IPS-NIHi11 (cell line): ENCODE measurements at places on chromosomes 4 and X.

GRCh38 chr4:24174602-24175001 is 284.8 kb upstream of the PPARGC1A start:
- no peak for DNase-seq

DNA sequence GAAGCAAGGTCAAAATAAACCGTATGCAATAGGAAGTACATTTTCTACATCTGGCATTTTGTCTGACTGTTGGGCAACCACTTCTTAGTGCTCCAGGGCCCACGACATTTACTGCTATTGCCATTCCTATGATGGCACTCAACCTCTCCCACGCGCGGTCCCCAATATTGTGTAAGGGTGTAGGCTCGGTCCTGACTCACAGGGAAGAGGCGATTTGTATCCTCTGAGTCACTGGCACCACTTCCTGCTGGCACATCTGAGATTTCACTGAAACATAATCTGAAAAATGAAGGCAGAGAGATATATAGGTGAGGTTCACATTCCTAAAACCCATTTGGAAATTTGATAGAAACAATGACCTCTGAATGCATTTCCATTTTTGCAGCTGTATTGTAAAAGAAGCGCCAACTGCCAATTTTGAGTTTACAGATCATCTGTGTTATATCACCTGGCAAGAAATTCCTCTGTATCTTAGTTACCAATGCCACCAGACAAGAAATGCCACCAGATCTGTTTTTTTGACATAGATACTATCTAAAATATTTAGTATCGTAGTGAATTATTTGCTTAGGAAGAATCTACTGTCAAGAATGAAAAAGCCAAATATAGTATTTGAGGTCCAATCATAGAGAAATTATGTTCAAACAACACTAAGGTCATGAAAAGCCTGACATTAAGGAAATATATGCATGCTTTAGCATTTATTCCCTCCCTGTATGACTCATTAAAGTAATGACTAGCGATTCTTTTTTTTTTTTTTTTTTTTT is 9.8 kb downstream of the EREG start:
- no peak for DNase-seq

DNA sequence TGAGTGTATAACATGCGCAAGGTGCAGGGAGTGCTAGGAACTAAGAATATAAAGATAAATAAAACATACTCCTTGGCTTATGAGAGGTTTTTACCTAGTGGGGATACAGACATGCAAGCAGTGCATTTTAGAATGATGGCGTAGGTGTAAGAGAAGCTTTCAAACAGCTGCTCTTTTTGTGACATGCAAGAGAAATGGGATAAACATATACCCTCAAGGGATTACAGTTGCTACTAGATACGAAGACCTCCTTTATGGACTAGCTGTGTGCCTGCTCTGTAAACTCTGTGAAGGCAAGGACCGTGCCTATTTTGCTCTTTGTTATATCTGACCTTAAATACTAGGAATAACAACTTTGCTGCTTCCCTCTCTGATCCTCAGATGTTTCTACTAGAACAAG is 39.0 kb upstream of the SLITRK4 start:
- DNase-seq = no peak

DNA sequence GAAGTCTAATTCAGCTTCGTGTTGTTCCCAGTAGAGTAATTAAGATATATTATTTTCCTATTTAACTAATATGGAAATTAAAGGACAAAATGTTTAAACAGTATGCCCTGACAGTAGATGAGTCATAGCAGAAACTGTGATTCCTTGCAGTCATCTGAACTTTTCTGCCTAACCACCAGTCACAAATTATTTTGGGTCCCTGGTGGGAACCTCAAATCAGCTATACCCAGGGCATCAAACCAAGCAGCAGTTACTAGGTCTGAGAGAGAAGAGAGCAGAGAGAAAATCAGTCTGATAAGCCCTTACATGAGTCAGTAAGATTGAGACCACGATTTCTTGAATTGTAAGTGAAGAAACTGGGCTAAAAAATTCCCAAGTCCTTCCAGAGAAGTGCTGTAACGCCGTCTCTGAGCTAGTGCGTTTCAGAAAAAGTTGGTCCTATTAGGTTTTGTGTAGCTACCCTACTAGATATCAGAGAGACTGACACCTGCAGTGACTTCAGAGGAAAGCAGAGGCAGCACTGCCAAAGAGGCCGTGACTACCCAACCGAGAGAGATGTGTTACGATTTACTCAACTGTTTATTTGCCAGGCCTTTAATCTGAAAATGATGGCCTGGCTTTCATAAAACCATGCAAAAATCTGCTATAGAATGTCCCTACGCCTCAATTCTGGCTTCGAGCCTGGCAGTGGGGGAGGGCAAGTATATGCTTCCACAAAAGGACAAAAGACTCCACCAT is 21.7 kb upstream of the GPM6A start:
- no peak for DNase-seq

DNA sequence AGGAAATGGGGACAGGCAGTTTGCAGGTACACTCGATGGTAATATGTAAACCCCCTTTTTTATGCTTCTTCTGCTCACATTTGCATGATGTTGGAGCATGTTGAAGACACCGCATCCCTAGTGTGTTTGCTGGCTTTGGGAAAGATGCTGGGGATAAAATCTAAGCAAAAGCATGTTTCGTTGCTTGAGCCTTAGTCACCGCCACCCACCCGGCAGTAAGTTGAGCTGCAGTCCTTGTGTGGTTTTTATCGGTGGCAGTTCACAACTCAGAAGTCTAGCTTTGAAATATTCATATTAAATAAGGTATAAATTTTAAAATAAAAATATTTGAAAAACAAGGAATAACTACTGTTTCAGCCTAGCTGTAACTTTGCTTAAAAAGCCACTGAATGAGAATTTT is 21.7 kb upstream of the MND1 start:
- no peak for DNase-seq

DNA sequence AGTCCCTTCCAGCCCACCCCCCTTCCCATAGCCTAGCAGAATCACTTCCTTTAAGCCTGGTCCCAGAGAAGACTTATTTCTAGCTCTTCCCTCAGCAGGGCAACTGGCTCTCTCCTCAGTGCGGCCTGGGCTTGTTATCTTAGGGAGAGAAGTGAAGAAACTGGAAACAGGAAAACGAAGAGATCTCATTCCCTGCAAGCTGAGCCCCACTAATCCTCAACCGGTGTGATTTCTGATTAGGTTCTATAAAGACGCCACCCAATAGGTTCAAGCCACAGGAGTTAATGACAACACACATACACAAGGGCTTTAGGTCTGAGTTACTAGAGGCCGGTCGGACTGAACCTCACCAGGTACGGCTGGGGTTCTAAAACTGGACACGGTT is 3.2 kb downstream of the GSX2 start:
- no peak for DNase-seq

DNA sequence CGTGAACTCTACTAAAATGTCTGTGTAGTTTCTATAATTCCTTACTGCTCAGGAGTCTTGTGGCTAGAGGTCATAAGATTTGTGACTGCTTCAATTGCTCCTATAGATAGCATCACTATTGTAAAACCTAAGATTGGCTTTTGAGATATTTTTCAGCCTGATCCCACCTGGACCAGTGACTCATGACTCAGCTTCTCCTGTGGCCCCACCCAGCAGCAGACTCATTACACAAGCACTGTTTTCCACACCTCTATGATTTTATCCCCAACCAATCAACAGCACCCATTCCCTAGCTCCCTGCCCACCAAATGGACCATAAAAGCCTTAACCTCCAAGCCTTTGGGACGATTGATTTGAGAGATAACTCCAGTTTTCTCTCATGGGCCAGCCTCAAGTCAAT is 1157.0 kb upstream of the INTU start:
- DNase-seq = no peak

DNA sequence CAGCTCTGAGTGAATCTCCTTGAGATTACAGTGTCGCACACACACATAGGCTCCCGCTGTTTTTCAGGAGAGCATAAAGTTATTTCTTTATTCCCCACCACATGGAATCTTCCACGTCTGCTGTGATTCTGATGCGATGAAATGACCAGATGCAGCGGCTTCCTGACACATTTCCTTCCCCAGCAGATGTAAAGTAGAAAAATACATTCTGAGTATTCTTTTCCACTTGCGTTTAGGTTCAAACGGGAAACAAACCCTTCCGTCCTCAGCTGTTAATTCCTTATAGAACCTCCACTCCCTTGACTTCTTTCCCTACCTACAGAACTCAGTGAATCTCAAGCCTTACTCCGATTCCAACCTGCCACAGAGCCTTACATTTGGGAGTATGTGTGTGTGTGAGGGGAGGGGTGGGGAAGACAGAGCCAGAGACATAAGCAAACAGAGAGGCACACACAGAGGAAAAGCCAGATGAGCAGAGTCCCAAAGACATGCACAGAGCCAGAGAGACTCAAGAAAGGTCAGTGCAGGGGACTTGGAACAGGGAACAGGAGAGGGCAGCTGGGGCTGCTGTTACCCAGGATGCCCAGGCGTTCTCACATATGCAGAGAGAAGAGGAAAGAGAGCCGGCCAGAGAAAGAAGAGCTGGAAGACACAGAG is 47.3 kb downstream of the SETD7 start:
- DNase-seq = no peak

DNA sequence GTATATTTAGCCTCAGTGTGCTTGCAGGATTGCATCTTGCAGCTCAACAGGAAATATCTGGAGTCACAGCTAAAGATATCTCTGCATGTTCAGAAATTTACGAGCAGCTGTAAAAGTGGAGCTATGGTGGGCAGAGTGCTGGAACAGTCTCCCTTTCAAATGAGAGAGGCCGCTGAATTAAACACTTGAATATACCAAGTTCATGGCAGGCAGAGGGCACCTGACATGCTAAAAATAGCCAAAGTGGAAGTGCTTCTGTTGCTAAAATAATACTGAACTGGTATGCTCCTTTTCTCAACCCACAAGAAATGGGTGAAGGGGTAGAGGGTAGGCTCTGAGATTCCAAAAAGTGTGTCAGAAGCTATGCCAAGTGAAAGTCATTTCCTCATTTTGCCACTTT is 98.1 kb downstream of the MGST2 start:
- DNase-seq = no peak

DNA sequence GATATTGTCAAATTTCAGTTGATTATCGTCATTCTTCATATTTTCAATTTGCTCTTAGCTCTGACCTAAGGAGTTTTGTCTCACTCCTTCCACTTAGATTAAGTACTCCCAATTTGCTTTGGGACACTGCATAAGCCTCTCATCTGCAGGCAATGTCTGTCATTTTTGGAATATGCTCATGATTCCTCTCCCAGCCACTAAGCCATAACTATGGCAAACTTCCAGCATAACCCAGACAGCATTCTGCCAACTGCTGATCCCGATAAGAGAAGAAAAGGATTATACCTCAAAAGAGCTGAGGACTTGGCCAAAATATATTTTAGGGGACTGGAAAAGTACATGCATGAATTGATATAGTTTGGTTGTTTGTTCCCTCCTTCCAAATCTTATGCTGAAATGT is 444.4 kb downstream of the GABRG1 start:
- DNase-seq = no peak

DNA sequence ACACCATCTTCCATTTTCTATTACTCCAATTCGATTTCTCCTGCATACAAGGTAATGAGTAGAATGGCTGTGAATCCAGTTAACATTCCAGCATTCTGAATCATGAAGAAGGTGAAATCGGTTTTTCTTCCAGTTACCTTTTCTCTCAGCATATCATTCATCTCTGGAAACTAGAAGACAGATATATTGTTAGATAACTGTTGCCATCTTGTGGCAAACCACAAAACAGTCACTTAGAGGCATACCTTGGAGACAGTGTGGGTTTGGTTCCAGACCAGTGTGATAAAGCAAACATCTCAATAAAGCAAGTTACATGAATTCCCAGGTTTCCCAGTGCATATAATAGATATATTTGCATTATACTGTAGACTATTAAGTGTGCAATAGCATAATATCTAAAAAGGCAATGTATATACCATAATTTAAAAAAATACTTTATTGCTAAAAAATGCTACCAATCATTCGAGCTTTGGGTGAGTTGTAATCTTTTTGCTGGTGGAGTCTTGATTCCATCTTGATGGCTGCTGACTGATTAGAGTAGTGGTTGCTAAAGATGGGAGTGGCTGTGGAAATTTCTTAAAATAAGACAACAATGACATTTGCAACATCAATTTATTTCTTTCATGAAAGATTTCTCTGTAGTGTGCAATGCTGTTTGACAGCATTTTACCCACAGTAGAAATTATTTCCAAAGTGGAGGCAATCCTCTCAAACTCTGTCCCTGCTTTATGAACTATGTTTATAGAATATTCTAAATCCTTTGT is 82.1 kb downstream of the SLC39A8 start:
- DNase-seq = peak; percentile 52

DNA sequence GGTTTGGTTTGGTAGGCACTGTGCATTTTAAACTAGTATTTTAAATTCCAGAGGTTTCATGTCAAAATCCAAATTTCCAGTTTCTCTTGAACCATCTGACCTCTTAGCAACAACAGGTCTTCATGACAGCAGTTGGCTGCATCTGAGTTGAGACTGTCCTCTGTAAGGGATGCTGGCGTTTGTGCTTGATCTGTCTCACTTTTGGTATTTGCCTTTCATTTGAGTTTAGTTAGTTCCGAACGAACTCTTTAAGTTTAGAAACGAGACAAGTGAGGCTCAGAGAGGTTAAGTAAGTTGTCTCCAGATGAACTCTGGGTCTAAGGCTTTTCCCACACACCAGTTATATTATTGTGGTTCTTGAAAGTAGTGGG is 29.1 kb downstream of the SPARCL1 start:
- no peak for DNase-seq

DNA sequence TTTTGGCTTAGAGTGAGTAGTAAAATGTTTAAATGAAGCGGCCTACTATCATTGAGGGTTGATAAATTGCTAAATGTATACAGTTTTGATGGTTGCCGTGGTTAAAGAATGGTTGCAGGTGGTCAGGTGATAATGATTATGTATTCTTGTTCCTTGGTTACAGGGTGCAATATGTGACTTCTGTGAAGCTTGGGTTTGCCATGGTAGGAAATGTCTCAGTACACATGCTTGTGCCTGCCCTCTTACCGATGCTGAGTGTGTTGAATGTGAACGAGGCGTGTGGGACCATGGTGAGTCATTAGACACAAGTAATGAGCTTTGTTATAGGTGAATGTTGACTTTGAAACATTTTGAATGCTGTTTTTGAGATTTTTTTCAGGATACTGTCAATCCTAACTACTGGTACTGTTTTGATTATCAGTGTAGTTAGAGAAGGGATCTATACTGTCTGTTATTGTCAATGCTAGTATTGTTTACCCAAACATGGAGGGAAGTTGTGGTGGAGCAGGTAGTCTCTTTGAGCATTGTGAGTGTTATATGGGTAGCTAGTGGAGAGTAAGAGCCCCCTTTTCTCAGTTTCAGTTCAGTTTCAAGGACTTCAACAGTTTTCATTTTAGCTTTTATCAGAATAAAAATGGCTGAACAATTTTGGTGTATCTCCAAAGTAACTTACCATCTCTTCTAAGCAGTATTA is 8.9 kb downstream of the ZNF330 start:
- DNase-seq = no peak

DNA sequence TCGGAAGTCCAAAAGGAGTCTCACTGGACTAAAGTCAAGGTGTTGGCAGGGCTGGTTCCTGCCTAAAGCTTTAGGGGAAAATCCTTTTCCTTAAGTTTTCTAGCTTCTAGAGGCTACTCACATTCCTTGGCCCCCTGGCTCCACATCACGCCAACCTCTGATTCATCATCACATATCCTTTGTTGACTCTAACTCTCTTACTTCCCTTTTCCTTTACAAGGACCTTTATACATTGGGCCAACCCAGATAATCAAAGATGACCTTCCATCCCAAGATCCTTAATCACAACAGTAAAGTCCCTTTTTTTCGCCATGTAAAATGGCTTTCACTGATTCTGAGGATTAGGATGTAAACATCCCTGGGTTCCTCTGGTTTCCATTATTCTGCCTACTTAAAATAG is 146.4 kb upstream of the DCAF8L1 start:
- no peak for DNase-seq

GRCh38 chrX:23673108-23673507 is 5.8 kb downstream of the PRDX4 start:
- DNase-seq = no peak

GRCh38 chr4:95580226-95580625 is 31.5 kb upstream of the UNC5C start:
- DNase-seq = peak; percentile 9
